EH (cell line): ENCODE measurements at places on chromosomes 11 and 22.

DNA sequence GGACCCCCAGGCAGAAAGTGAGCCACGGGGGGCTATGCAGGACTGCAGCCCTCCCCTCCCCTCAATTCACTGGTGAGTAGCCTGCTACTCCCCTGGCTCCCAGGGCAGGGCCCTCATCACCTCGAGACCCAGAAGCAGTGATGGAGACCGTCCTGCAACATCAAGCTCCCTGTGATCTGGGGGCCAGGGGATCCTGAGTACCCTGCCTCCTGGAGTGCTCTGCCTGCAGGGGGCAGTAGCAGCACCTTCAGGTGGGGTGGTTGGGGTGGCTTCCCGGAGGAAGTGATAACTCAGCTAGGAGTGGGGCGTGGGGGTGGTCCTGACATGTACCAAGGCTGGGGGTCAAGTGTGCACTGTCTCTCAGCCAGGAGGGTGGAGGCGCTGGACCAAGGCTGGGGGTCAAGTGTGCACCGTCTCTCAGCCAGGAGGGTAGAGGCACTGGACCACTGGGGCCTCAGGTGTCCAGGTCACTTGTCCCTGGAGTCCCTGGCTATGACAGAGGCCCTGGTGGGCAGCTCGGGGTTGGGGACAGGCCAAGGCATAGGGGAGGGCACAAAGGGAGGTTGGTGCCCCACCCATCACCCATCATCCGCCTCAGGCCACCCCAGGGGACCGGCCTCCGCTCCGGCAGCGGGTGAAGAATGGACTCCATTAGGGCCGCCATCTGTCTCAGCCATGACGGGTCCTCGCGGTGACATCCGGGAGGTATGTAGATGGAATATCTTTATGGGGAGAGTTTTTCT is 9.4 kb downstream of the RTN4R start:
- no peak for DNase-seq

DNA sequence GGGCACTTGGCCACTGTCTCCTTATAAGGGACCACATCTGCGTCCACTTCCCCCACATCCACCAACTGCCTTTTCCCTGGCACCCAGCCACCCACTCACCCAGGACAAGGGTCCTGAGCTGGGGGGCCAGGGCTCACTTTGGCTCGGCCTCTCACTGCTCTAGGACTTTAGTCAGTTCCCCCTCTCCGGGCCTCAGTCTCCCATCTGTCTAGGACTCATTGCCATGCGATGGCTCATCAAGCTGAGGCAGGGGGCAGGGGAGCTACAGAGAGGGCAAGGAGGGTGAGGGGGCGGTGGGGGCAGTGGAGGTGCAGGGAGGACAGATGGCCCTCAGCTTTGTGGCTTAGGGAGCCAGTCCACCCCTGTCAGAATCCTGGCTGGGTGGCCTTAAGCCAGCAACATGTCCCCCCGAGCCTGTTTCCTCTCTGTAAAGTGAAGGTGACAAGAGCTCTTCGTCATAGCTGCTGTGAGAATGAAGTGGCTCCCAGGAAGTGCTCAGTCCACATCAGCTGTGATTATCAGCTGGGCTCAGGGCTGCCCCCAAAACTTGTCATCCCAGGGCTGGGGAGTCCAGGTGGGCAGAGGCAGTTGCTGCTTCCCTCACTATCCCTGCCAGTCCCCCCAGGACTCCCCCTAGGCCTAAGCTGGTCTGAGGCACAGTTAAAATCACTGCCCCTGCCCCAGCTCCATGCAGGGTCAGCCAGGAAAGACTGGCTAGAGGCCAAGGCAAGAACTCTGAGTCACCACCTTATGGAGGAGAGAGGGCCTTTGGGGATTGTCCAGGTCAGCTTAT is 14.9 kb downstream of the RAC2 start:
- DNase-seq: peak; percentile 89

- peak; percentile 92 for DNase-seq
Measured at GRCh38 chr11:393219-394033, 583 bp upstream of the PKP3 start.

DNA sequence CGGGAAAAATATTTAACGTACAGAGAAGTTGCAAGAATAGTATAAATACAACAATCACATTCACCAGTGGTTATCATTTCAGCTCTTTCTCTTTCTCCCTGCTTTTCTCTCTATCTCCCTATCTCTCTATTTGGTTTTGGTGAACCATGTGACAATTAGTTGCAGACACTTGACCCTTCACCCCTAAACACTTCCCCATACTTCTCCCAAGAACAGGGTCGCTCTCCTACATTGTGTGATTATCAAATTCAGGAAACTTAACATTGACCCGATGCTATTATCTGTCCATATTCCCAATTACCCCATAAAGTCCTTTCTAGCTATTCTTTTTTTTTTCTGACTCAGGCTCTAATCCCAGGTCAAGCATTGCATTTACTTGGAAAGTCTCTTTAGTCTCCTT is 4.8 kb upstream of the CYB5R3 start:
- no peak for DNase-seq

GRCh38 chr11:23023319-23023718 is 163.0 kb upstream of the CCDC179 start:
- no peak for DNase-seq

- no peak for DNase-seq
Measured at GRCh38 chr22:48742556-48743343, 1084.9 kb downstream of the BRD1 start.

- no peak for DNase-seq
Measured at GRCh38 chr11:2437516-2437915, 6.8 kb downstream of the TRPM5 start.

- no peak for DNase-seq
Measured at GRCh38 chr11:17406818-17407149, 18.3 kb upstream of the KCNJ11 start.

DNA sequence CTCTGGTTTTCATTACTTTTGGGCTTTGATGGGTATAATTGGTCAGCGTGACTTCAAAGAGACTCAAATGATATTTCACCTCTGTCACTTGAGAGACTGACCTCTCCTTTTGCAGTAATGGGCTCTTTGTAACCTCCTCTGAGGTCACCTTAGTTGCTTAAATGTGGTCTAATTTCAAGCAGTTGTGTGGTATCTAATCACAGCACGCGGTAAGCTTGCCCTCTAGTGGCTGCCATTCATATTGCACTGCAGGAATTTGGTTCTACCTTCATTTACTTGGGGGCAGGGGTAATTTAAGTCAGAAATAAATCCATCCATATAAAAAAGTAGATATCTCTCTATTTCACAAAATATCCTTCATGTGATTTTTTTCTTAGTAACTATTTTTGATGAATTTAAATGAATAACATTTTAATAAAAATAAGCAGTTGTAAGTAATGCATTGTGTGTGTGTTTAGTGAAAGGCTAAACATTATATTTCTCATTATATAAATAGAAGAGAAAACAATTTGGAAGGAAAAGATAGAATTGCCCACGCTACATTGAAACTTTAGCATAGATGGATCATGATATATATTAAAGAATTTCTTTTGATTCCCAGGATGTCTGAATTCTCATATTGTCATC is 55.0 kb upstream of the ANO3 start:
- DNase-seq: peak; percentile 57

- no peak for DNase-seq
Measured at GRCh38 chr11:128374026-128374425, 213.3 kb downstream of the ETS1 start.

DNA sequence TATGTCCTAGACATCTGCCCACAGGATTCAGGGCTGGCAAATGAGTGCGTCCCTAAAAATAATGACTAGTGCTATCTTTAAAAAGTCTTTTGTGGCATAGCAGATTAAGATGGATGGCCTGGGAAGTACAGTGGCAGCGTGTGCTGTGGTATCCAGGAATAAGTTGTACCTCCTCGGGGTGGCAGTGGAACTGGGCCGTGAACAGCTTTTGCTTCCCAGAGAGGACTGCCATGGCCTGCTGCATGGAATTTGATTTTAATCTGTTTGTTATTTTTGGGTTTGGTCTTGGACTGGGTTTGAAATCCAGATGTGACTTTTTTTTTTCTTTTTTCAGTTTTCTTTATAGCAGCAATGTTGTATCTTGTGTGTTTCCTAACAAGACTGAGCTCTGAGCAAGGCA is 71.3 kb upstream of the PARVG start:
- DNase-seq: no peak

- DNase-seq: no peak
Measured at GRCh38 chr22:46953968-46954765, 191.7 kb downstream of the TBC1D22A start.

DNA sequence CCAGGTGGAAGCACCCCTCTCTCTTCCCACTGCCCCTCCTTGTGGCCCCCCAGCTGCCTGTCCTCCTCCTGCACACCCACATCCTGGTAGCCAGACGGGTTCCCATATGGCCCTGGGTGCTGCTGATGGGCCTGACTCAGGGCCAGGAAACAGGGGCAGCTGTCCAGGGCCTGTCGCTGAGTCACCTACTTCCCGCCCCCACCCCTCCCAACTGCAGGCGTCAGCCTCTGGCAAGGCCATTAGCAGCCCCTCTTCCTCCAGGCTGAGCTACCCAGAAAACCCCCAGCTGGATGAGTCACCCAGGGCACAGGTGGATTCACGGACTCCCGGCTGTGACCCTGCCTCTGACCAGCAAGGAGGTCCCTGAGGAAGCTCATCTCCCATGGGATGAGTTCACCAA is 6.9 kb upstream of the GAL start:
- DNase-seq: peak; percentile 88

DNA sequence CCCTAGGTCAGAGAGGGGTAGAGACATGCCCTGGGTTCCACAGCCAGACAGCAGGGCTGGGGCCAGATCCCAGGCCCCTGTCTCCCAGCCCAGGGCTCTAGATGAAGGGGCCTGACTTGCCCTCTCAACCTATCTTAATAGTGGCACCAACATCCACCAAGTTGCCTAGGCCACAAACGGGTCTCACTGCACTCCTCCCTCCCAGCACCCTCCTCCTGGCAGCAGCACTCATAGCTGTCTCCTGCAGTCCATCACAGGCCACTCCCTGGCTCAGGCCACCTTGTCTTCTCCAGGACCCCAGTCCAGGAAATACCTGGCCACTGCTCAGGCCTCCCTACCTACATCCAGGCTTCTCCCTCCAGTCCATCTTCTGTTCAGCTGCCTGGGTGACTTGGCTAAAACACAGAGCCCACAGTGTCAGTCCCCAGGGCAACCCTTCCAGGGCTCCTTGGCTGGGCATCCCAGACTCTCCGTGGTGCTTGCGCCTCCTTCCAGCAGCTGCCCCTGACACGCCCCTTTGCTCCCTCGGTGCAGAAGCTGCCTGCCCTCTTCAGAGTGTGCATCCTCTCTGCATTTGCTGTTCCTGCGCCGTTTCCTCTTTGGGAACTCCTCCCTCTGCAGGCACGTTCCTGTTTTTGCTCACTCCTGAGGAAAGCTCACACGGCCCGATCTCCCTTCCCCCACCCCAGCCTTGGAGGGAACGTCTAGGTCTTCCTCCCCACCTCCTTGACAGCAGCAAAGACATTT is 40.5 kb downstream of the LRRC32 start:
- peak; percentile 64 for DNase-seq

- peak; percentile 56 for DNase-seq
Measured at GRCh38 chr22:40716116-40716515, 36.8 kb downstream of the MCHR1 start.

DNA sequence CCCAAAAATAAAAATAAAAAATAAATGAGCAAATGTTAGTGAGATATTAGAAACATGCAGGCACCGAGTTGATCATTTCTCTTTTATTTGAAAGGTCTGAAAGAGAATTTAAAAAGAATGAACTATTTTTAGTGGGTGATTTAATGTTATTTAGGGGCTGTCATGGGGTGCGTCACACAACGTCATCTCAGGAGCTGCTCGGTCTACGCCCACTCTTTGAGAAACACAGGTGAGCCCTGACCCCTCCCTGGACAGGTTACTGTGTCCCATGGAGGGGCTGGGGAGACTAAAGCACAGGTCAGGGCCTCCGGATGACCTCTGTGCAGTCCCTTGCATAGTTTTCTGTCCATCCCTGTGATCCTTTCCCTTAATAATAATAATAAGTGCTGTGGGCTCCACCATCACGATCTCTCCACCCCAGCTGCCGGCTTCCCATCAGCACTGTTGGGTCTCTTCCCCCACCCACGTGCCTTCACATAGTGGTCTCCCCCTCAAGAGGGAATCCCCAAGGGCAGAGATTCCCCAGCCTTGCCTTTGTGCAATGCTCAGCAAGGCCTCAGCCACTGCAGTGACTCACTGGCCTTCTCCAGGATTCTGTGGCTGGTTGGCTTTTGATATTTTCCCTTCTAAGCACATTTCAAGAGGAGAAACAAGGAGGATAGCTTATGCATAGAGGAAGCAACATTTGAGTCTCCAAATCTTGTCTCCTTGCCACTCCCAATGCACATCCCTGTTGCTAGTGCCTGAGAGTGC is 159.9 kb downstream of the TTC17 start:
- peak; percentile 13 for DNase-seq

GRCh38 chr22:46050916-46051614 is 74.1 kb upstream of the WNT7B start:
- no peak for DNase-seq

DNA sequence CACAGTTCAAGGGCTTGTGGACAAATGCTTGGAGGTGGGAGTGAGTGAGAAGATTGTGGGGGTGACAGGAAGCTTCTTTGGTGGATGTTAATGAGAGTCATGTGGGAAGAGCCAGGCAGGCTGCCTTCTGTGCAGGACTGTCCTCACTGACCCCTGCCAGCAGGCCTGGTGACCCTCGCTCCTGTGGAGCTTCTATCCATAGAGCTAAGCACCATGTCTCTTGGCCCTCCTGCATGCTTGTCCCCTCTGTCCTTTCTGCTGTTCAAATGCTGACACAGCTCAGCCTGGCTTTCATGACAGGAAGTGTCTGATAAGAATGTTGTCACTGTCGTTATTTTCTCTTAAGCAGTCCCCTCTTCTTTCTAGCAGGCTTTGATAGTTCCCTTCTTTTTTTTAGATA is 37.6 kb downstream of the NAT10 start:
- DNase-seq: no peak

DNA sequence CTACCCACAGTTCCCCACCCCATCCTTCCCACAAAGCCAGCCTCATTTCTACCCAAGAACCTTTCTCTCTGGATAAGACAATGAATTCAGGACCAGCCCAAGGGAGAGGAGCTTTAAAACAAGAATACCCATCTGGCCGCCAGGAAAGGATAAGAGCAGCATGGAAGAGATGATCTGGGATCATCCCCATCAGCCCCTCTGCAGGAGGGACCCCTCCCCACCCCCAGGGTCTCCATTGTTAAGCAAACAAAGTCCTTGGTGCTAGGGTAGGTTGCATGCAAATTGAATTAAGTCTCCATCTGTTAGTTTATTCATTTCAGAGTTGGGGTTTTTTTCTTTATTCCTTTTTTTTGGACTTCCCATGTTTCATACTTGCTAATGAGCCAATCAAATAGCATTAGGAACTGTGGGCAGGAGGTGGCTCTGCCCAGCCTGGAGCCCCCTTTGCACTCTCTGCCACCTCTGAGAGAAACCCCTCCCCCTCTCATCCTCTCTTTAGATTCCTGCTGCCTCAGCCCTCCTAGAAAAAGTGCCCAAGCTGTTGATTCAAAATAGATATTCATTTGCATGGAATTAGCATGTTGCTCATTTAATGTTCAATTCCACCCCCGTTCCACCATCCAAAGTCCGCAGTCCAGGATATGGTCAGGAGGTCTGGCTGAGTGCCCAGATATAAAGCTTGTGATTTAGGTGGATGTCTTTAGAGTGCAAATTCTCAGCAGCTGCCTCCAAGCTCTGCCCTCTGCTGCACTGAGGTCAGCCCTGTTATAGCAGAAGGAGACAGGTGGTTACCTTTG is 138.5 kb upstream of the NCAM1 start:
- DNase-seq: no peak

GRCh38 chr11:16958833-16959232 is 55.4 kb downstream of the PLEKHA7 start:
- DNase-seq: no peak

GRCh38 chr11:74766905-74767304 is 18.3 kb downstream of the RNF169 start:
- DNase-seq: no peak

GRCh38 chr11:6667733-6668374 is 12.2 kb upstream of the DCHS1 start:
- DNase-seq: peak; percentile 59
